RPMI7951 (cell line): ENCODE measurements at places on chromosomes 6 and 20. TPM values are rescaled to one million over a fixed set of nuclear protein-coding genes. Genes with fewer than 3 reads are reported as not detected.
A peak's percentile ranks its signal among the peaks of the same experiment; 100 is the strongest.

The CEP57L1 gene
- total RNA-seq: 43.8 and 77.3 TPM in 2 replicates

The CST4 gene
- total RNA-seq: not detected in 2 replicates

- DNase-seq: peak; percentile 22
Measured at GRCh38 chr6:16576451-16577368, 184.6 kb downstream of the ATXN1 start.

The NRSN2 gene
- total RNA-seq: 92.3 and 111 TPM in 2 replicates

The NR2E1 gene
- total RNA-seq: 0.10 TPM in 1 of 2 replicates, not detected in the other

The ADAM33 gene
- total RNA-seq: 3.0 and 3.6 TPM in 2 replicates

The OR2B6 gene
- not detected in 2 replicates for total RNA-seq

The OR2H1 gene
- not detected in 2 replicates for total RNA-seq

The MTCH1 gene
- total RNA-seq: 226 and 257 TPM in 2 replicates

DNA sequence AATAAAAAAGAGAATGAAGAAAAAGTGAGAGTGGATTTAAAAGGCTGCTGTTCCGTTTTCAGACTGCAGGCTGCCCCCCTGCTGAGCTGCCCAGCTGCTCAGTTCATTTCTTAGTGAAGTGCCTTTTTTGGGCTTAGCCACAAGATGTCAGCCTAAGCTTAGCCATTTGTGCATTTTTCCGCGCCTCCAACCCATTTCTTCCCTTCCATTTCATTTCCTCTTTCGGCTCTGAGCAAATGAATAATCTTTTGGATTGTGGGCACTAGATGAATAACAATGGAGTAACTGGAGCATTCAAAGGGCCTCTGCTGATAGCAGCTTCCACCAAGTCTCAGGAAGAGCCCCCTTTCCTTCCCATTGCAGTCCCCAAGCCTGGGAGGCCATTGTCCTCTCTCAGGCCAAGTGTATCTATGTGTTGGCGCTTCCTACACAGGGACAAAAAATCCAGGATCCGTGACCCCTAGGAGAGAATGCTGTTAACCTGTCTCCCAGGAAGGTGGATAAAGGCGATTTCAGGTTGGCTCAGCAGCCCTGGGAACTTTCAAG, 83.5 kb upstream of the SPTLC3 start:
- peak; percentile 86 for DNase-seq

DNA sequence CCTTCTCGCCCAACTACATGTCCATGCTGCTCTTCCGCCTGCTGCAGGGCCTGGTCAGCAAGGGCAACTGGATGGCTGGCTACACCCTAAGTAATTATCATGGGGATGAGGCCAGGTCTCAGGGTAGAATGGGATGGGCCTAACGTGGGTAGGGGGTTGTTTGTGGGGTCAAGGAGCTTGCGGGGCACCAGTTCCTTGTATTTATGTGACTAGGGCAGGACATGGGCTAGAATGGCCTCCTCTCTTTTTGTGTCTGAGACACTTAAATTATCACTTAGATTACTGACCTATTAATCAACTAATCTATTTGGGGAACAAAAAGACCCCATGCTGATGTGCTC, 10.7 kb downstream of the SLC22A1 start:
- DNase-seq: no peak

- peak; percentile 92 for DNase-seq
Measured at GRCh38 chr6:107064579-107065065, 36.6 kb downstream of the MTRES1 start.

- DNase-seq: no peak
Measured at GRCh38 chr6:168082860-168083513, 4.0 kb upstream of the FRMD1 start.

- no peak for DNase-seq
Measured at GRCh38 chr20:10379761-10380160, 54.3 kb downstream of the MKKS start.

The ANKRD66 gene
- total RNA-seq: not detected in 2 replicates

The UBE2C gene
- total RNA-seq: 606 and 673 TPM in 2 replicates

The BPIFA1 gene
- total RNA-seq: not detected in 2 replicates

The PREX1 gene
- total RNA-seq: 1.2 and 1.3 TPM in 2 replicates

DNA sequence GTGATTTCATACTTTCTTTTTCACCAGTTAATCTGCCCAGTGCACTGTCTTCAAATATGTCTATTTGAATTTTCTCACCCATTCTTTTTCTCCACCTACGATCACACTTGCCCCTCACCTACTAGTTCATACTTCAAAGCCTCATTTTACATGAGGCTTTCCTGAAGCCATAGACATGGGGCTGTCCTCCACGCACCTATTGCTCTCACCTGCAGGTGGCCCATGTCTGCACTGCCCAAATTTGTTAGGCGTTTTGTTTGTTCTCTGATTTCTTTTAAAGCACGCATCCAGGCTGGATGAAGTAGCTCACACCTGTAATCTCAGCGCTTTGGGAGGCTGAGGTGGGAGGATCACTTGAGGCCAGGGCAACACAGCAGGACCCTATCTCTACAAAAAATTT, 106.8 kb upstream of the RIPOR2 start:
- DNase-seq: no peak

DNA sequence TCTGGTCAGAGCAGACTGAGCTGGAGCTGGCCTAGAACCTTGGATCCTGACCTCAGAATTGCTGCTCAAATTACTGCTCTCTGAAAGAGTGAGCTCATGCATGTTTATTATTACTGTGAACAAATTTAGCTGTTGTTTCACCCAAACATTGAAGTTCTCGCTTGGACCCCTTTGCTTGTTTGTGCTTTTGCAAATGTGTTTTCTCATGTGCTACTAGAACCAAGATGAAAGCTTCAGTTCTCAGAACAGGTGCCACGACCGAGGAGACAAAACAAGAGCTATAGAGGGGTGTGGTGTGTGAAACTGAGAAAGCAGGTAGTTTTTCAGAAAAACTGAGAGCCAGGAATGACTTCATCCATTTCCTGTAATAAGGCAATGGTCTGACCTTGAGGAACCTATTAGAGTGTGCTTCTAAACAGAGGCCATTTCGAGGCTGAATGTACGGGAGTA, 50.0 kb upstream of the ESR1 start:
- DNase-seq: no peak

GRCh38 chr6:14384175-14384949, 266.8 kb downstream of the CD83 start:
- no peak for DNase-seq

DNA sequence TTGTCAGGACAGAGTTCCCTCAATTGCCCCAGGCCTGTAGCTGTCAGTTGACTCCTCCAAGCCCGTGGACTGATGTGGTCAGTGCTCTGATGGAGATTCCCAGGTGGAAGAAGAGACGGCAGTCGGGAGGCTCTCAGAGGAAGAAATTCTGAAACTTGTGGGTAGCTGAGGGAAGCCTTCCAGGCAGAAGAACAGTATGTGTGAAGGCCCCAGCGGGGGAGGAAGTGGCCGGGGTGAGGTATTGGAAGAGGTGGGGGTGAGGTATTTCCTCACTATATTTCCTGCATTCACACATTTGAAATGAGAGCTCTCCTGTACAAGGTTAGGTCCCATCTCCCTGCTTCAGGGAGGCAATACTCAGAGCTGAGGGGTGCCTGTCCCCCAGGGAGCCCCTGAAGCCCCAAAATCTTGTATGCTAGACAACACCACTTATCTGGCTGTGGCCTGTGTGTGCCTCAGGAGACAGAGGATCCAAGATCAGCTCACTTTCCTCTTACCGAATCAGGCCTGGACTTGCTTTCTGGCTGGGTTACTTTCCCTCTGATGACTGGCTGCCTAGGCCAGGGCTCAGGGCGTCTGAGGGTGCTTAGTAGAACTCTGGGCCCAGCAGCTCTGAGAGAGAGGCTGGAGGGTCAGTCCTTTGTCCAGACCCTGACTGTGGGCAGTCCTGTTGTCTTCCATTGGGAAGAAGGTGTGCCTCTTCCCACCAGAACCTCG, 49.3 kb upstream of the MYL9 start:
- DNase-seq: peak; percentile 70

- peak; percentile 100 for DNase-seq
Measured at GRCh38 chr20:38217791-38218565, 42.6 kb downstream of the KIAA1755 start.

- DNase-seq: peak; percentile 75
Measured at GRCh38 chr6:43608310-43608763, 20.7 kb downstream of the GTPBP2 start.

The KIF6 gene
- total RNA-seq: 2.6 and 4.9 TPM in 2 replicates

The TRIM10 gene
- total RNA-seq: not detected in 2 replicates

DNA sequence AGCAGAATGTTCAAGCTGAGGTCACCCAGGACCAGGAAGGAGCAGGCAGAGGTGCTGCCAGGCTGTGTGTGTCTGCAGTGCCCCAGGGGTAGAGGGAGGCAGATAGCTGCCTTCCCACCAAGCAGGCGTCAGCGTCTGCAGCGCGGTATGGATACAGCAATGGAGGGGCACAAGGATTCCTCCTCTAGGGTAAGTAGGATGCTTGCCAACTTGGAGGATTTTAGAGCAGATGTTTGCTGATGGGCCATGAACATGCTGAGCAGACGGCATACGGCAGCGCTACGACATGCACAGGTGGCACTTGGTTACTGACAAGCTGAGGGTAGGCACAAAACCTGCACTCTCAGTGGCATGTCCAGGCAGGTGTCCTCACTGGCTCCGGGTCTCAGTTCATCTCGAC, 48.1 kb downstream of the PSMG4 start:
- no peak for DNase-seq

DNA sequence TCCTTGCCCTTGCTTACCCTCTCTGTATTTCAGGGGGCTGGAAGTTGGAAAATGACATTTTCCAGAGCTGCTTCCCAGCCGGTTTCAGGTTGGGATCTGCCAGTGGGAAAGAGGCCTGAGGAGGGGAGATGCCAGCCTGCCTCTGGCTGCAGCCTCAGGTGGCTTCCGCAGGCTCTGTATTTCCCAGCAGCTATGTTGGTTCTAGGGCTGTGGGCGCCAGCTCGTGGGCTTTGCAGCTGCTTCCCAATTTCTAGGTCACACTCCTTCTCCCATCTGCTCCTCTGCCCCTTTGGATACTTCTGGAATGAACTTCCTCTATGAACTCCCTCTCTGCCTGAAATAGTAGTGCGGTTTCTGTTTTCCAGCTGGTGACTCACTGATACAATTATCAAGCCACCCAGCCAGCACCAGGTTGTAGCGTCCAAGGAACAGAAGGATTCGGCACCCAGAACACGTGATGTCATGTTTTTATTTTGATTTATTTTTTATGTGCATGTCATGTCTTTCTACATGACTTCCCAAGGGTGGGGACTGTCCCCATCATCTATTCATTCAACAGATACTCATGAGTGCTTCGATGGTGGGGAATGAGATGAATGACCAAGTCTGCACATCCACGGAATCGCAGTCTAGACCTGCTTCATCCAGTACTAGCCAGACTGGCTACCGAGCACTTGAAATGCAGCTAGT, 38.0 kb downstream of the TGM2 start:
- DNase-seq: peak; percentile 100

The FOXS1 gene
- total RNA-seq: 0.24 and 0.39 TPM in 2 replicates

The HCRTR2 gene
- total RNA-seq: 0.20 and 0.24 TPM in 2 replicates

DNA sequence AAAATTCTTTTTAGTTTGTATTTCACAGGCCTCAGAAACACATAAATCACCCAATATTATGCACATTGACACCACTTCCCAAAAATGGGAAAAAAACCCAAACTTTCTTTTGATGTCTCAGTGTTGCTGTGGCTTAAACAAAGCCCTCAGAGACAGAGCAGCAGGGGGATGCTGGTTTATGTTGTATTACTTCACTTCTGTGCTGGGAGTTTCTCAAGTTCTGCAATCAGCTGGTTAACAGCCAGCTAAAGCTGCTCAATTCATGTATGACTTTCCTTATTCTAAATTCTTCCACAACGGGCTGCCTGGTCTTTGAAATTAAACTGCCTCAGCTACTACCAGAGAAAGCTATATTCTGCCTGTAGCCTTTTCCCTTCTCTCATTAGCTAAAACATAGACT, 5.6 kb downstream of the FILIP1 start:
- no peak for DNase-seq

The COL21A1 gene
- 0.39 and 0.48 TPM in 2 replicates for total RNA-seq

The TTPAL gene
- total RNA-seq: 8.5 TPM in 2 replicates

DNA sequence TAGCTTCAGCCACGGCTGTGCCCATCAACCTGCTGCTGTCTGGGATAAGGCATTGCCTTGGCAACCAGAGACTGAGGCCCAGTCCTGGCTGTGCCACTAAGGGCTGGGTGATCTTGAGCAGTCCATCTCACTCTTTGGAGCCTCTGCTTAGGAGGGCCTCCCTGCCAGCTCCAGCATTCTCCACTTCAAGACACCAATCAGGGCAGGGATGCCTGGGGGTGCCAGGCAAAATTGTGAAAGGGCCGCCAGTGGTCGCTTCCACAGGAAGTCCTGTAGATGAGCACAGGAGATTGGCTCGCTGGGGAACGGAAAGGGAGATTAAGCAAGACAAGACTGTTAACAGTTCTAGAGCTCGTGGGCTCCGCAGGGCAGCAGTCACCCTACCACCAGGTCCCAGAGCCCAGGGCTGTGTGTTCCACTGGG, at the start of gene RAB44:
RAB44 (plus strand) TSS at position 346 of the 423 bp plus-strand sequence. CDS start 6,410 bp downstream, outside the sequence.
- DNase-seq: no peak

DNA sequence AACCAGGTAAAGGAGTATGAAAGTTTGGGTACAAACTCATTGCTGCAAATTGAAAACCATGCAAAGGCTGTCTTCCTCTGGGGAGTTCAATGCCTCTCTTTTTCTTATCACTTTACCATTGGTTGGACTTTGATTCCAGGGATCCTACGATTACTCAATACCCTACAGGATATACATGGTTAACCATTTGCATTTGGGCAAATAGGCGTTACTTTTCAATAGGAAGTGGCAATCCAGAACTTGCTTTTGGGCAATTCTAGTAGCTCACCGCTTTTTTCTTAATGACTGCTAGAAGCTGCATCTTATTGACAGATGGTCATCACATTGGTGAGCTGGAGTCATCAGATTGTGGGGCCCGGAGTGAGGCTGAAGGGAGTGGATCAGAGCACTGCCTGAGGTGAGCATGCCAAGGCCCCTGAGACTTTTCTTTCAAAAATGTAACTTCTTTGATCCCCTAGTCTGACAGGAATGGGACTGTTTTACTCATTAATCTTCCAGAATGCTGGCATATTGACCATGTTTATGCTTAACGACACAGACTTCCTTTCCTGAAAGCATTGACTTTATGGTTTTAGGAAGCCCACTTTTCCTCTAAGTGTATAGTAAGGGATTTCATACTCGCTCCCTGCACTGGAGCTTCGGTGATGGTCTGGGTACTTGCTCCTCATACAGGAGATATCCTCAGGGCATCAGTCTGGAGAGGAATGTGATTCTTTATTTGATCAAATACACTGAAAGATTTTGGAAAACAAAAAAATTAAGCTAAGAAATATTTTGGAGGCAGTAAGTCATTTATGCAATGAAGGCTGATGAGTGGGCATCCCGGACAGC, at the start of gene CCR6:
CCR6 (plus strand) TSS at position 270 of the 831 bp plus-strand sequence. CDS start 13,039 bp downstream, outside the sequence.
- no peak for DNase-seq

GRCh38 chr20:45842169-45842812, 8.7 kb downstream of the SNX21 start:
- DNase-seq: peak; percentile 47
